ENCODE measurements at places on chromosomes 7 and 10.
A peak's percentile ranks its signal among the peaks of the same experiment; 100 is the strongest.

DNA sequence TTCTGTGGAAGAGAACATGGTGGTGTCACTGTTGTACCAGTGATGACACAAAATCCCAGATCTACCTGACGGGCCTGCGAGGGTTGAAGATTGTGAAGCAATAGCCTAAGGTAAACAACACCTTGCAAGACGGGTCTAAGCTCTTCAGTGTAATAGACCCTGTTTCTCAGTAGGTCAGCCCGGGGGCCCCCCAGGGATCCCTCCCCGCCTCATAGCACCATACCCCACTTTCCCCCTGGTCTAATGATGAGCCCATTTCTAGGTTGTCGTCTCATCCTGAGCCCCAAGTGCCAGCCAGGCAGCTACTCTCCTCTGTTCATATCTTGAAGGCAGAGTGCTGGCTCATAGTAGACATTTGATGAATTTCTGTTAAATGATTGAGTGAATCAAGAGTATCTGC, 2.6 kb upstream of the ACTR3C start:
- no peak for DNase-seq

- no peak for DNase-seq
Measured at GRCh38 chr7:149205690-149206381, 10.5 kb downstream of the ZNF282 start.

GRCh38 chr10:102935505-102935904, 17.4 kb downstream of the CNNM2 start:
- DNase-seq, result no peak

DNA sequence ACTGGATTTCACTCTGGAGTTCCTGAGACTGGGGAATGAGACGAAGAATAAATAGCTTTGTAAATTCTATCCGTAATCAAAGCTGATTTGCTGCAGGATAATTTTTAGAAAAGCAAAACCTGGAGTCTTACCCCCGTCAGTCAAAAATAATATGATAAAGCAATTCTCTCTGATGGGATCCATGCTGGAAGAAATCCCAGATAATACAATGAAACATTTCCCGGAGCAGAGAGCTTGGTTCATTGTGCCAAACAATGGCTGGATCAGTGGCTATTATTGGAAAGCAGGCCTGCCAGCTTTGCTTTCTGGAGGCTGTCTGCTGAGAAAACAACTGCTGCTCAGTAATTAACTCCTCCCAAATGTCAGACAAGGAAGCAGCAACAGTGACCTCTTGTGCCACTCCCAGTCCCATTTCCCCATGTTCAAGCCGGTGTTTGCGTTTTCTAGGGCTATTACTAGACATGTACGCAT, 609.4 kb upstream of the PCDH15 start:
- peak; percentile 79 for DNase-seq

DNA sequence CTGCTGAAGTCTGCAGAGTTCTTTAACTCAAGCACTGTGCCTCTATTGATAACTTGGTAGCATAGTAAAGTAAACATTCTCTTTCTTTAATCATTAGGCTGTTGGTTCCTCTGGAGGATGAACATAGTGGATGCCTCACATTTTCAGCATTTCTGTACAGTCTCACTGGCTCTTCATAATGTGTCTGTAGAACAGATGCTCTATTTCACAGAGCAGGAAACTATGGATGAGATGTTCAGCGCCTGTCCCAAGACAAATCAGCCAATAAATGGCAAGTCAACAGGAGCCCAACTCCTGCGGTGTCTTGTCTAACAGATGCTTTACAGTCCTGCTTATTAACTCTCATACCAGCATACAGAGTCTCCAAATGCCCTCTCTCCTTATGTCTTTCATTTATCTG, 36.5 kb downstream of the NRBF2 start:
- DNase-seq, result no peak

DNA sequence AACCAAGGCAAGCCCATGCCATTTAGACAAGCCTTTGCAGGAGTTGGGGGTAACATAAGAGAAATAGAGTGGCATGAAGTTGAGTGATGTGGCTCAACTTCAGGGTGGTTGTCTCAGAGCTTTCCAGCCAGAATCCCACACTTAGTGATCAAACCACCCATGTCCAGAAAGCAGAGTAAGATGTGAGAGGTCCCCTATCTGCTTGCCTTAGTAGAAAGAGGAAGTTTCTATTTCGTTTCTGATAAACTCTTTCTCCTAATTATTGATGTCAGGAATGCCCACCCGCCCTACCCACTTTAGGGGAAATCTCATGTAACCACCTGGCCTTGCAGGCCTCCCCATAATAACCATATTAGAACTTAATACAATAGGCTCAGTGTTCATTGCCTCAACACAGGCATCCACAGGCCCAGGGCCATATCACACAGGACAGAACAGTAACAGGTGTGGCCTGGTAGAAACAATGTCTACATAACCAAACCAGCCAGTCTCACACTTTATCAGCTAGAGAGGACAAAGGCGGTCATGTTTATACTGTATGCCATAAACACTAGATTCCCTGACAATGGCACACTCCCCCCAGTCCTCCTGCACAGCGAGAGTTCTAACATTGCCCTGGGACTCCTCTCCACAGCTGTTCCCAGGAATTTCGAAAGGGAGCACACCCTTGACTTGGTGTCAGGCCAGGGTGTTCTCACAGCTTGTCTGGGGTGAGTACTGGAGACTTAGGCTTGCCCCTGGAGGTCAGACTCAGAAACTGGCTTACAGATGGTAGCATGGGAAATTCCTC, 364.4 kb downstream of the CXCL12 start:
- no peak for DNase-seq

GRCh38 chr7:111864291-111864976, 302.1 kb upstream of the IMMP2L start:
- no peak for DNase-seq

GRCh38 chr10:3887404-3887803, 102.4 kb upstream of the KLF6 start:
- DNase-seq, result no peak
